ENCODE measurements at places on chromosomes 16 and 17. TPM values are rescaled to one million over a fixed set of nuclear protein-coding genes. Genes with fewer than 3 reads are reported as not detected.

GRCh38 chr16:31142109-31143010 lies 6.8 kb upstream of the PRSS8 start:
- DNase-seq = peak; percentile 98

The TAT gene
- not detected for total RNA-seq

The SLC35G6 gene
- not detected for total RNA-seq

The SGSH gene
- 22.2 TPM for total RNA-seq

The TCAP gene
- 1.4 TPM for total RNA-seq

DNA sequence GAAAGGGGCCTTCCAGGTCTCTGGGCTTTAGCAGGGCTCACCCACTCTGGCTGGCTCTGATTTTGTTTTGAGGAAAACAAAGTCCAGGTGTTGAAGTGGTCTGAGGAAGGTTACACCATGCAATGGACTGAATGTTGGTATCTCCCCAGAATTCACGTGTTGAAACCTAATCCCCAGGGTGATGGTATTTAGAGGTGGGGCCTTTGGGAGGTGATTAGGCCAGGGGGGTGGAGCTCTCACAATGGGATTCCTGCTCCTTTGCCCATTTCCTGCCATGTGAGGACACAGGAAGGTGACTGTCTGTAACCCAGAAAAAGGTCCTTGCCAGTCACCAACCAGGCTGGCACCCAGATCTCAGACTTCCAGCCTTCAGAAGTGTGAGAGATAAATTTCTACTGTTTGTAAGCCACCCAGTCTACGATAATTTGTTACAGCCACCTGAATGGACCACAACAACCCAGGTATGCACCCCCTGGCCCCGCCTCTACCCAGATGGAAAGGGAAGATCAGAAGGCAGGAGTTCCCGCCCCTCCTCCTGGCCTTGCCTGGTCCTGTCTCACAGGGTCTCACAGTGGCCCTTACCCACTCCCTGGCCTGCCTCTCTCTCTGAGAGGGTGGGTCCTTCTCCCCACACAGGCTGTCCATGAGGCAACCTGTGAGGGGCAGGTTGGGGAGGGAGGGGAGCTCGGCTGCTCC lies 32.0 kb downstream of the LRRC75A start:
- no peak for DNase-seq

Data from activated T-helper 1 cell treated with anti-CD3 and anti-CD28 coated beads, Interleukin-12 subunit alpha, Interleukin-12 subunit beta, Interleukin-2, Interleukin-4 antibody, amounts not matched to agents 30 ng/mL and 10 ng/mL and 1 ng/mL, durations not matched to agents 14 hours and 24 hours and 36 hours (primary cell).